H1 (cell line): ENCODE measurements at places on chromosomes 13 and 19. TPM values are rescaled to one million over a fixed set of nuclear protein-coding genes. Genes with fewer than 3 reads are reported as not detected.

The SLC7A9 gene
- 0.08 and 0.15 TPM in 2 replicates for polyA plus RNA-seq

The CCL25 gene
- polyA plus RNA-seq = 0.46 and 0.59 TPM in 2 replicates

The PLVAP gene
- polyA plus RNA-seq = 0.32 and 0.35 TPM in 2 replicates

The B3GNT8 gene
- 0.55 and 0.67 TPM in 2 replicates for polyA plus RNA-seq

The TUBB4A gene
- polyA plus RNA-seq = 16.8 and 29.9 TPM in 2 replicates

The ICAM4 gene
- 4.1 and 6.3 TPM in 2 replicates for polyA plus RNA-seq

The KLF12 gene
- polyA plus RNA-seq = 6.1 and 6.6 TPM in 2 replicates

The YJEFN3 gene
- polyA plus RNA-seq = 9.4 and 17.2 TPM in 2 replicates

The CLEC4G gene
- polyA plus RNA-seq = 2.9 and 3.2 TPM in 2 replicates

The PROZ gene
- 0.05 TPM in 1 of 2 replicates, not detected in the other for polyA plus RNA-seq

The CAB39L gene
- polyA plus RNA-seq = 2.3 and 2.5 TPM in 2 replicates

The HAUS8 gene
- polyA plus RNA-seq = 18.4 and 18.9 TPM in 2 replicates

The PCDH17 gene
- polyA plus RNA-seq = 0.20 and 0.31 TPM in 2 replicates

The B3GNT3 gene
- polyA plus RNA-seq = 1.5 and 2.1 TPM in 2 replicates

The CYSLTR2 gene
- polyA plus RNA-seq = not detected in 2 replicates

The COX6B1 gene
- polyA plus RNA-seq = 884 and 1,052 TPM in 2 replicates

The SLC25A41 gene
- 0.50 and 0.72 TPM in 2 replicates for polyA plus RNA-seq

The MISP3 gene
- polyA plus RNA-seq = 0.74 and 0.96 TPM in 2 replicates

The NDUFB7 gene
- 740 and 777 TPM in 2 replicates for polyA plus RNA-seq

The ZNF224 gene
- 3.7 and 4.3 TPM in 2 replicates for polyA plus RNA-seq

The UBE2L5 gene
- not detected in 2 replicates for polyA plus RNA-seq

The METTL21C gene
- not detected in 2 replicates for polyA plus RNA-seq

The KLK3 gene
- polyA plus RNA-seq = 0.08 and 0.25 TPM in 2 replicates

The ENOX1 gene
- 0.23 and 0.28 TPM in 2 replicates for polyA plus RNA-seq

The NCR1 gene
- 1.5 and 2.3 TPM in 2 replicates for polyA plus RNA-seq

The WBP4 gene
- 1.7 and 3.0 TPM in 2 replicates for polyA plus RNA-seq

The DPF1 gene
- 12.9 and 20.9 TPM in 2 replicates for polyA plus RNA-seq

The CCDC61 gene
- polyA plus RNA-seq = 7.8 and 11.5 TPM in 2 replicates

The CAPN12 gene
- polyA plus RNA-seq = 20.0 and 25.9 TPM in 2 replicates

The OVOL3 gene
- polyA plus RNA-seq = 0.31 and 0.45 TPM in 2 replicates

The AP2S1 gene
- polyA plus RNA-seq = 211 and 314 TPM in 2 replicates

The PLK5 gene
- 0.45 and 0.82 TPM in 2 replicates for polyA plus RNA-seq

The NLRP5 gene
- not detected in 2 replicates for polyA plus RNA-seq

The NLRP9 gene
- polyA plus RNA-seq = not detected in 2 replicates

The URI1 gene
- polyA plus RNA-seq = 15.4 and 27.7 TPM in 2 replicates

The ZNF787 gene
- polyA plus RNA-seq = 19.7 and 37.8 TPM in 2 replicates

The CALR3 gene
- 0.11 TPM in 1 of 2 replicates, not detected in the other for polyA plus RNA-seq

The SPRY2 gene
- 36.2 and 37.9 TPM in 2 replicates for polyA plus RNA-seq

The KLK2 gene
- 0.20 and 0.36 TPM in 2 replicates for polyA plus RNA-seq

The GPX4 gene
- 693 and 947 TPM in 2 replicates for polyA plus RNA-seq

The IGFL3 gene
- polyA plus RNA-seq = 0.12 and 0.28 TPM in 2 replicates

The IL11 gene
- 1.7 and 2.7 TPM in 2 replicates for polyA plus RNA-seq

The FAM124A gene
- polyA plus RNA-seq = 40.7 and 47.1 TPM in 2 replicates

The FREM2 gene
- polyA plus RNA-seq = 10.8 and 11.6 TPM in 2 replicates

The CRLF1 gene
- polyA plus RNA-seq = 7.2 and 19.2 TPM in 2 replicates

The COL4A2 gene
- 87.3 and 133 TPM in 2 replicates for polyA plus RNA-seq

The CEACAM16 gene
- not detected in 2 replicates for polyA plus RNA-seq

The CCNA1 gene
- 2.2 and 2.7 TPM in 2 replicates for polyA plus RNA-seq

The ZNF682 gene
- 4.1 and 4.3 TPM in 2 replicates for polyA plus RNA-seq

The TMEM255B gene
- polyA plus RNA-seq = 3.4 and 5.0 TPM in 2 replicates

The SF3A2 gene
- polyA plus RNA-seq = 15.3 and 31.2 TPM in 2 replicates

The GJB6 gene
- not detected in 2 replicates for polyA plus RNA-seq

The TMEM38A gene
- 9.2 and 11.2 TPM in 2 replicates for polyA plus RNA-seq

The FLT1 gene
- 19.7 and 25.3 TPM in 2 replicates for polyA plus RNA-seq

The BRCA2 gene
- 2.1 and 4.2 TPM in 2 replicates for polyA plus RNA-seq

The KLK12 gene
- polyA plus RNA-seq = 0.24 TPM in 1 of 2 replicates, not detected in the other

The SYCN gene
- not detected in 2 replicates for polyA plus RNA-seq

The PCDH9 gene
- polyA plus RNA-seq = 0.08 and 0.12 TPM in 2 replicates

The RGCC gene
- polyA plus RNA-seq = 0.17 TPM in 1 of 2 replicates, not detected in the other

The C19orf33 gene
- 36.0 and 44.3 TPM in 2 replicates for polyA plus RNA-seq
